Stimulated activated CD4-positive, alpha-beta T cell treated with anti-CD3 and anti-CD28 coated beads, Interleukin-1b, Interleukin-23, amount 100 ng/mL, for 1 hour (primary cell): ENCODE measurements at places on chromosomes 16 and 17.

GRCh38 chr16:61763013-61763412, 273.2 kb downstream of the CDH8 start:
- no peak for DNase-seq

GRCh38 chr16:27721531-27722181, 171.7 kb downstream of the KATNIP start:
- DNase-seq = no peak

DNA sequence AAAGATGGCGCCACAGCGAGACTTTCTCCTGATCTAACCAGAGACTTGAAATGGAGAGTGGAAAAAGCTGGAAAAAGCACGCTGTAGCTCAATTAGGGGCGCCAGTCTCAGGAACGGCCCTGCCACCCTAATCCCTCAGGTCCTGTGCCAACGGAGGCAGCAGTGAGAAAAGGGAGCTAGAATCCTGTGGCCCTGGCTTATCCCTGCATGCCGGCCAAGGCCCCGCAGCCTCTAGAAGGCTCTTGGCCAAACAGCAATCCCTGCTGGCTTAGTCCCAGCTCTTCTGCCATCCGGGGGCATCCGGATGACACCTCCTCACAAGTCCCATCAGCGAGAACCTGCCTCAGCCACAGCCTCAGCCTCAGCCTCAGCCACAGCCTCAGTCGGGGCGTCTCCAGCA, 69.8 kb downstream of the MRM3 start:
- no peak for DNase-seq

DNA sequence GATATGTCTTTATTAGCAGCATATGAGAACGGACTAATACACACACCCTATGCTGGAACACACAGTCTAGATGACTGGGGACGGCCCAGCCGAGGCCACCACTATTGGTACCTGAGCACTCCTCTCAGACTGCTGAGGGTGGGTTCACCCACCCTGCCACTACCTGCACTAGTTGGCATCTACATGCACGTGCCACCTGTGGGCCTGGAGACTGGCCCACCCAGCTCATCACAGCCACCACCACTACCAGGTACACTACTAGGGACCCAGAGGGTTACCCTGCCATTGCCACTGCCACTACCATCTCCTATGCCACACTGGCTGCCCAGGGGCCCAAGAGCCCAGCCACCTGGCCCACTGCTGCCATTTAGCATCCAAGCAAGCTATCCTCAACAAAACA, 32.5 kb downstream of the MEAK7 start:
- no peak for DNase-seq

GRCh38 chr17:47663912-47664623, 14.3 kb downstream of the KPNB1 start:
- DNase-seq = no peak

DNA sequence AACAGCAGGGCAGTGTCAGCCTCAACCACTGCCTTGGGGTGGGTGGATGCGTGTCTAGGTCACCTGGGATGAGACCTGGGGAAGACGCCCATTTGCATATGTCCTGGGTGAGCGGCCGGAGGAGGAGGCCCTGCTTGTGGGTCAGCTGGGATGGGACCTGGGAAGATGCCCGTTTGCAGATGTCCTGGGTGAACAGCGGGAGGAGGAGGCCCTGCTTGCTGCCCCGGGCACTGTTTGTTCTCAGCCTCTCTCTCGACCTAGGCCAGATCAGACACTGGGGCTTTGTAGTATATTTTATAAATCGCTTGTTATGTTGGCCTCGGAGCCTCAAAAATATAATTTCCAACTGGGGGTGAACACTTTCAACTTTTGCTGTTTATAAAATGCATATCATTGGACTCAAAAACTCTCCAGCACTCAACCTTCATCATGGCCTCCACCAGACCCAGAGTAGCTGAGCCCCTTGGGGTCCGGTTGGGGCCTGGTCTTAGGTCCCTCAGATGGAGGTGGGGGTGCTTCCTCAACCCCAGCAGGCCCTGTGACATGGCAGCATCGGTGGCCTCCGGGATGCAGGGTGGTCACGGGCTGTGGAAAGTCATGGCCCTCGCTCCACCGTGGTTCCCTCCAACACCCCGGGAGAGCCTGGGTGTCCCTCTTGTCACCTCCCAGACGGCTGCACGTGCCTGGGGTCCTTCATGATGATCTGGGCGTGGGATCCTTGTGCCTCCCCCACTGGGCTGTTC, 17.3 kb downstream of the DBNDD1 start:
- DNase-seq = no peak

- DNase-seq = no peak
These were observed 6.2 kb downstream of the STXBP4 start for GRCh38 chr17:54974759-54975158.

DNA sequence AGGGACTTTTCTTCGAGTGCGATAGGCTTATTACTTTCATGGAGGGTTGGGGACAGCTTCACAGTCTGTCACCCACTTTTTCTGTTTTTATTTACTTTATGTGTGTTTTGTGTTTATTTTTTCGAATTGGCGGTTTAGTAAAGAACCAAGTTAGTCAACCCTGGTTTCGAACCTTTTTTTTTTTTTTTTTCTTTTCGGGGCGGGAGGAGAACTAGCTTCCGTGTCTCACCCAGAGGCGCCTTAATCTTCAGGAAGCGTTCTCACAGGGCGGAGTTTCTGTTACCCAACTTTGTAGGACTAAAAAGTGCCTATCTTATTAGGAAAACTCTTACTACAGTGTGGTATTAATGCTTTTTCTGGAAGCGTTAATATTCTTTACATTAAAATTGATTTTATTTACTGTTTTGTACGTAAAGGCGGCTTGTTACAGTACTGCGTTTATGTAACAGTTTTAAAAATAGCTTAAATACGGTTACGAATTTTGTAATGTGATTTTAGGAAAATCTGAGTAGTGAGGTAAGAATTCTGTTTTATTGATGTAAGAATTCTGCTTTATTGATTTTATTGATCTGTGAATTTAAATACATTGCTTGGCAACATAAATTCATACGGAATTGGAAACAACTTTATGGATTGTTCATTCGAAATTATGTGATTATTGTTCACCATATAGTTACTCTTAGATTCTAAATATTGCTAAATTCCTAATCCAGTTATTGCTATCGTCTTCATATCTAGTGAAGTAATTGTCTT, 885 bp downstream of the ZNF207 start:
- no peak for DNase-seq

DNA sequence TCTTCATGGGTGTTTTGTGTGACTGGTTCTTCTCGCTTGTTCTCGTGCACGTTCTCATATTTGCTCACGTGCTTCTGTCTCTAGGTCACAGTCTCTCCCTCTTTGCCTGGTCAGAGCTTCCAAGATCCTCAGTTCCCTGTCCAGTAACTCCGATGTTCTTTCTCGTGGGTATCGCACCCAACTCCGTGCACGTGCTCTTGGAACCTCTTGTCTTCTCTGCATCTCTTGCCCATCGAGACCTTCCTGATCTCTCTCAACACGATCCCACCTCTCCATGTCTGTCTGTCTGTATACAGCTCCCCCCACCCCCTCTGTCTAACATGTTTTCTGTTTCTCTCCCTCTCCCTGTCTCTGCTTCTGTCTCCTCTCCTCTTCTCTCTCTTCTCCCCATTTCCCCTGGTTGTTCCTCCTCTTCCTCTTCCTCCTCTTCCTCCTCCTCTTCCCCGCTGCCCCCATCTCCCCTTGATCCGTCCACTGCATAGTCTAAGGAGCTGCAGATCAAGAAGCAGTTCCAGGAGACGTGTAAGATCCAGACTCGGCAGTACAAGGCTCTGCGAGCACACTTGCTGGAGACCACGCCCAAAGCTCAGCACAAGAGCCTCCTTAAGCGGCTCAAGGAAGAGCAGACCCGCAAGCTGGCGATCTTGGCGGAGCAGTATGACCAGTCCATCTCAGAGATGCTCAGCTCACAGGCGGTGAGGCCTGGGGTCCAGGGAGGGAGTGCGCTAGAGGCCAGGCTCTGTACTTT, 6.1 kb downstream of the HIRIP3 start:
- DNase-seq = no peak

DNA sequence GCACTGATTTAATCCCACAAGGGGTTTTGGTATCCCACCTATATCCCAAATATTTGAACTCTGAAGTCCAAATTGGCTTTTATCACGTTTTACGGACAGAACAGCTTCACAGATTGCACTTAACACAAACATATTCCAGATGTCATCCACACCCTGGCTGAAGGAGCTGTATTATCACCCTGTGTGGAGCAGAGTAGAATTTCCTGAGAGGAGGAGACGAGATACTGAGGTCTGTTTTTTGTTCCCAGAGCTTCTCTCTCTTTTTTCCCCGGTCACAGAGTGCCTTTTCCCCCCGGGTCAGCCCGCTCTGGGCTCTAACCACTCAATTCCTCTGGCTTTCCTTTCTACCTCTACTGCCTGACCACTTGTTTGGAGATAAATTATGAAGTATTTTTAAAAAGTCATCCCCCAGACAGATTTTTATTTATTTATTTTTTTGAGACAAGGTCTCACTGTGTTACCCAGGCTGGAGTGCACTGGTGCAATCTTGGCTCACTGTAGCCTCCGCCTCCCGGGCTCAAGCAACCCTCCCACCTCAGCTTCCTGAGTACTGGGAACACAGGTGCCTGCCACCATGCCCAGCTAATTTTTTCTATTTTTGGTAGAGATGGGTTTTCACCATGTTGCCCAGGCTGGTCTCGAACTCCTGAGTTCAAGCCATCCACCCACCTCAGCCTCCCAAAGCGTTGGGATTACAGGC, 30.7 kb downstream of the DNAH2 start:
- no peak for DNase-seq

DNA sequence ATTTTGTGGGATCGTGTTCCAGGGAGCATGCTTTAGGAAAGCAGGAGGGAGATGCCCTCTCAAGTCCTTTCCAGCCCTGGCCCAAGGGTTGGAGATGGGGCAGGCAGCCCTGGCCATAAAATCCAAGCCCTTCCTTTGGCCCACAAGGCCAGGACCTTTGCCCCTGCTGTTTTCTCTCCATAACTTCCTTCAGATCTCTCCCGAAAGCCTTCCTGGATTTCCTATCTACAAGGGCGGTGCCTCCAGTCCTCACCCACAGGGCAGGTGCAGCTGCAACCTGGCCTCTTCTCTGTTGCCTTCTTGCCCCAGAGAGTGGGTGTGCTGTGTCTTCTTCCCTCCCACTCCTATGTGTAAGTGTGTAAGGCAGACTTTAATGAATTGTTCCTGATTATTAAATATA, 8.5 kb upstream of the PDP2 start:
- DNase-seq = no peak

DNA sequence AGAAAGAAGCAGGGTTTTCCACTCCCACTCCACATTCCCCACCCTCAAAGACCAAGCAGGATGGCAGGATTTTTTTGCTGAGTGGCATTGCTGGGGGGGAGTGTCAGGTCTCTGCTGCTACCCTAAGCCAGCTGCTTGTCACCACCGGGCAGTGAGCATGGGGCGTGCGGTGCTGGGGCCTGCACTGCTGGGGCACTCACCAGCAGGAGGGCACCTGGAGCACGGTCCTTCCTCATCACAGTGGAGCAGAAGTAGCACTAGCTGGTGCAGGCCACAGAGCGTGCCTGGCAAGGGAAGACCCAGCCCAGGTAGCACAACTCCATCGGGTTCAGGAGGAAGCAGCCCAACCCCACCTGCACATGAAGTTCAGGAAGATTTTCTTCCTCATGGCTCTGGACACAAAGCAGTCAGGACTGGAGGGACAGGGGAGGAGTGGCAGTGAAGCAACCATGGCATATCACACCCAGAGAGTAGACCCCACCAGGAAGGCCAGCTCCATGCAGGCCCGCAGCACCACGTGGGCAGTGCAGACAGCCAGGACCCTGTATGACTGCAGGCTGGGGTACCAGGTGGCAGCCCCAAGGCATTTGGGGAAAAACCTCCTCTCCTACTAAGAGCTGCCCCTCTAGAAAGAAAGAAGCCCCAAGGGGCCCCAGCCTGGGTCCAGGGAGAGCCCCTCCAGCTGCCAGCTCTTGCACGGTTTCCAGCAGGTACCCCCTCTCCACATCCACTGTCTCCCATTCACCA, 16.7 kb upstream of the MYO18A start:
- no peak for DNase-seq

DNA sequence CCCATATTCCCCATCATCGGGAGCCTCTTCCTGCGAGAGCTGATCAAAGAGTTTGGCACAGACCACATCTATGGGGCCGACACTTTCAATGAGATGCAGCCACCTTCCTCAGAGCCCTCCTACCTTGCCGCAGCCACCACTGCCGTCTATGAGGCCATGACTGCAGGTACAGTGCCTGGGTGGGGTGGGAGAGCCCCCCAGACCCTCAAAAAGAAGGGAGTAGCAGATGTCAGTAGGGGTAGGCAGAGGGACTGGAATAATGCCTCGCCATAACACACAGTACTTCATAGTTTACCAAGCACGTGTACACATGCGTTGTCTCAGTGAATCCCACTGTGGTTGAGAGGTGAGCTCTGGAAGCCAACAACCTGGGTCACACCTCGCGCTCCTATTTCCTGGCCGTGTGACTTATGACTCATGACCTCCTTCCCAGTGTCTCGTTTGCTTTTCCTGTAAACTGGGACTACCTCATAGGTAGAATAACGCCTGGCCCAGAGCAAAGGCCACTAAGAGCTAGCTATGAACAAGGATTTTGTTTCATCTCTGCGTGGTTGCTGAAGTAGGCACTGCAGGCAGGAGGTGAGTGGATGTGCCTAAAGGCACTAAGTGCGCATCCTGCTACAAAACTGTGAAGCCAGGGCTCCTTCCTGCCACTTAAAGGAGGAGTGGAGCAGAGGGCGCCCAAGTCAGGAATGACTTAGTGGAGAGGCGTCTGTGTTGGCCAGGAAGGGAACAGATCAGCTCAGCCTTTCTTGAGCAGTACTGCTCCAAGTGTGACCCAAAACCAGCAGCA, 5.2 kb downstream of the NAGLU start:
- no peak for DNase-seq

DNA sequence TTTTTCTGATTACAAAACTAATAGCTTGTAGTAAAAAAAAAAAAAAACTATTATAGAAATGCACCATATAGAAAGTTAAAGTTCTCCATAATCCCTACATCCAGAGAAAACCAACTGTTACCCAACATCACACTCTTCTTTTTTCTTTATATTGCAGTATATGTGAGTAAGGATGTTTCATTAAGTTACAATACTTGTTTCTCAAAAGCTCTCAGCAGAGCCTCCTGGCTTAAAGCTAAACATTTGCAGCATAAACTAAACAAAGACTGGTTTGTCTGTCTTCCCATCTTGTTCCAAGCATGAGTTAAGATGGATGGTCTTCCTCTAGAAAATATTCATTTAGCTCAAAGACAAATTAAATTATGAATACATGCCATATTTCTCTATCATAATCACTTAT, 25.2 kb downstream of the GRB2 start:
- no peak for DNase-seq

DNA sequence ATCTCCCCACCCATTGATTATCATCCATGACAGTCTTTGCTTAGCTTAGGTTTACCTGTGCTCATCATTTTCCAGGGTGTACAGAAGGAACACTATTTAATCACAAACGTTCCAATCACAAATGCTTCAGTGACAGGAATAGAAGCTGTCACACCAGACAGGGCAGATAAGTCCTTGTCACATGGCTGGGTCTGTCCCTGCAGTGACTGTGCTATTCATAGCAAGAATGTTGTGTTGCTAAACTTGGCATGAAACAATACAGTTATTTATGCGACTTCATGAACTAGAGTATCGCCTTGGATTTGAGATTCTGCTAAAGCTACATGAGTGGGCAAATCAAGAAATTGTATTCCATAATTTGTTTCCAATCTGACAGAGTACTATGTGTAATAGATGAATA, 108.4 kb downstream of the CDH13 start:
- DNase-seq = no peak
